Calu3 (cell line): ENCODE measurements at places on chromosomes 1 and 21. TPM values are rescaled to one million over a fixed set of nuclear protein-coding genes. Genes with fewer than 3 reads are reported as not detected.

The CLEC20A gene
- total RNA-seq, result not detected in 2 replicates

The TSPEAR gene
- not detected in 2 replicates for total RNA-seq

The KIF1B gene
- total RNA-seq, result 17.1 and 17.8 TPM in 2 replicates

The TRIM67 gene
- total RNA-seq, result 0.09 and 0.15 TPM in 2 replicates

- H3K27ac ChIP-seq, result no peak overlapping the region
- peaks cover 27% of the 10 kb centered on the region for H3K36me3 ChIP-seq
- no peak for DNase-seq
- no peaks in the 10 kb centered on the region for H3K27me3 ChIP-seq
- H3K4me1 ChIP-seq, result peaks cover 40% of the 10 kb centered on the region
- no peak overlapping the region for H3K4me3 ChIP-seq
Measured at GRCh38 chr1:64969305-64970046, 3.1 kb upstream of the JAK1 start.

DNA sequence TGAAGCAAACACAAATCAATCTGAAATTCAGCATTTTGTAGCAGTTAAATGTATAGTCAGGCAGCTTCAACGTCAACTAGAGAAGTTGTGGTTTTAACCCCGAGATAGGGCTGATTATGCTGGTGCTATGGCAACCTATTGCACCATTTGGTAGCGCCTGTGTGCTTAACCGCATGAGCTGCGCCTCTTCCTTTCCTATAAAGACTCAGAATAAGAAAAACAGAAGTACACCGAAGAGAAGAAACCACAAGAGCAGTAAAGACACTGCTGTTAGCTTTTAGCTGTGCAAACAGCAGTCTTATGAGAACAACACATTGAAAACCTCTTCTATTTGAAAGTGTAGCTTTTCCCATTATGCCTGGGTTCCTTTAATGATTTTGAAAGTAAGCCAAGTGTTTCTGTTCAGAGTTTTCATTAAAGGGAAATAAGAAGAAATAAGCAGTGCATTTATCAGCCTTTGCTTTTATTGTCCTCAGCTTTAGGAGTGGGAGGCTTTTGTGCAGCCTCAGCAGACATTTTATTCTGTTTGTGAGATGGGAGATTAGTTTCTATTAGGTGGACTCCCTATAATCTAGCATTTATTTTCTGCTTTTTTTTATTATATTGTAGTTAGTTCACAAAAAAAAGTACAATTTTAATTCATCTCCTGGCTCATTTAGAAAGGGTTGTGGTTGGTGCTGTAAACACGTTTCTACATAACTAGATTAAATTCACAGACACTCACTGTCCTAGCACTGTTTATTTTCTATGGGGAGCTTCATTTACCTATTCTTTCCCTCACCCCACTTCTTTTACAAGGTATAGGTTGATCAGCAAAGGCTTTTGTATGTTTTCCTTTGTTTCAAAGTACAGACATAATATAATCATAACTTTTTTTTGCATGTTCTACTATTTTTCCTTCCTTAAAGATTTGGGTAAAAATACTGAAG lies 43.3 kb downstream of the PTPRC start:
- DNase-seq, result peak; percentile 66
- H3K4me3 ChIP-seq, result peak overlapping the region; percentile 53
- no peaks in the 10 kb centered on the region for H3K36me3 ChIP-seq
- H3K4me1 ChIP-seq, result peaks cover 20% of the 10 kb centered on the region

DNA sequence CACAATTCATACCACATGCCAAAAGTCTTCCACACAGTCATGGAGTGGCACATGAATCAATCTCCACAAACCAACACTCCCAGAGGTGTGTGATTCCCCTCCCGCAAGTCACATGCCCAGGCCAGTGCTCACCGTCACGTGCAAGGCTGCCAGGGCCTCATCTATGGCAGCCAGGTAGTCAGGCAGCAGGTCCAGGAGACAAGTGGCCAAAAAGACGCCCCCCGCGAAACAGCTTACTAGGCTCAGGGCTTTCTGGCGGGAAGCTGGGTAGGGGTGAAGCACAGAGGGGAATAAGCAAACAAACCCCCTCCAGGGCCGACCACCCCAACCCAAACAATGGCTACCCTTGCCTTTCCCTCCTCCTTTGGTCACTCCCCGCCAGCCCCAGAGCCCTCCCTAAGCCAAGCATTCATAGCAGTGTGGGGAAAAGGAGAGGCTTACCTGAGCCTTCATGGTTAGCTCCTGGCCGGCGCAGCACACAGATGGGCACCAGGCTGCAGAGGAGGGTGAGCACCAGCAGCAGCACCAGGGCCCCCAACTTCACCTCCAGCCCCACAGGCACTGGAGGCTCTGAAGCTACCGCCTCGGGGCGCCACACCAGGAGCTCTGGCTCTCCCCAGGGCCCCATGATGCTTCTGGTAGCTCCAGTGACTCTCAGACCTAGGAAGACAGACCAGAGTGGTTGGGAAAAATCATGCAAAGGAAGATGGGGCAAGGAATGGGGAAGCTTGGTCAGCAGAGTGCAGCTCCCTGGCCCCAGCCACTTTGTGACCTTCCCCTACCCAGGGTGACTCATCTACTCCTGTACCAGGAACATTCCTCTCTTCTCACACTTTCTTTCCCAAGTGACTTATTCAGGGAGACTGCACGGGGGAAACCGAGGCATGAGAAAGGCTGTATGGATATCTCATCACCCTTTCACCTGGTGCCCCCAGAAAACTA lies 978 bp downstream of the SLC39A1 start:
- peaks cover 42% of the 10 kb centered on the region for H3K4me1 ChIP-seq
- H3K27ac ChIP-seq, result peak overlapping the region; percentile 79
- peak overlapping the region; percentile 79 for H3K4me3 ChIP-seq
- H3K36me3 ChIP-seq, result peaks cover 75% of the 10 kb centered on the region

GRCh38 chr1:231940701-231941100 lies 314.1 kb downstream of the DISC1 start:
- no peak overlapping the region for H3K4me3 ChIP-seq
- no peaks in the 10 kb centered on the region for H3K27me3 ChIP-seq
- DNase-seq, result no peak
- H3K36me3 ChIP-seq, result no peaks in the 10 kb centered on the region

GRCh38 chr1:237269938-237270337 lies 228.0 kb downstream of the RYR2 start:
- H3K27ac ChIP-seq, result no peak overlapping the region
- H3K4me1 ChIP-seq, result no peaks in the 10 kb centered on the region
- H3K36me3 ChIP-seq, result no peaks in the 10 kb centered on the region
- DNase-seq, result no peak
- H3K27me3 ChIP-seq, result no peaks in the 10 kb centered on the region
- H3K4me3 ChIP-seq, result no peak overlapping the region

DNA sequence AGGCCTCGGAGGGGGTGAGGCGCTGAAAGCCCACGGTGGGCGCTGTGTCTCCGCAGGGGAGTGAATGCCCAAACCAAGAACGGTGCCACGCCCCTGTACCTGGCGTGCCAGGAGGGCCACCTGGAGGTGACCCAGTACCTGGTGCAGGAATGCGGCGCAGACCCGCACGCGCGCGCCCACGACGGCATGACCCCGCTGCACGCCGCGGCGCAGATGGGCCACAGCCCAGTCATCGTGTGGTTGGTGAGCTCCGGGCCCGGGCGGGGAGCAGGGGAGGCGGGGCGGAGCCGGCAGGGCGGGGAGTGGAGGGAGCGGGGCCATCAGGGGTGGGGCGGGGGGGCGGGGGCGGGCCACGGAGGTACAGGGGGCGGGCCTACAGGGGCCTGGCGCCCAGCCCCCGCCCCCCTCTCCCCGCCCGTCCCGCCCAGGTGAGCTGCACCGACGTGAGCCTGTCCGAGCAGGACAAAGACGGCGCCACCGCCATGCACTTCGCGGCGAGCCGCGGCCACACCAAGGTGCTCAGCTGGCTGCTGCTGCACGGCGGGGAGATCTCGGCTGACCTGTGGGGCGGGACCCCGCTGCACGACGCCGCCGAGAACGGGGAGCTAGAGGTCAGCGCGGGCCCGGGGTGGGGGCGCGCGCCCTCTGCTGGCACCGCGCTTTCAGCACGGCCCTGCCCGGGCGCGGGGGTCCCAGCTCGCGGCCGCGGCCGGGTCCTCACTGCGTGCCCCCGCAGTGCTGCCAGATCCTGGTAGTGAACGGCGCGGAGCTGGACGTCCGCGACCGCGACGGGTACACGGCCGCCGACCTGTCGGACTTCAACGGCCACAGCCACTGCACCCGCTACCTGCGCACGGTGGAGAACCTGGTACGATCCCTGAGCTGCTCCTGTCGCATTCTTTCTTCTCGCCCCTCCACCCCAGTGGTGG lies 15.9 kb downstream of the ESPN start:
- H3K4me1 ChIP-seq, result no peaks in the 10 kb centered on the region
- peak; percentile 75 for DNase-seq
- H3K36me3 ChIP-seq, result no peaks in the 10 kb centered on the region
- no peak overlapping the region for H3K27ac ChIP-seq
- H3K27me3 ChIP-seq, result peaks cover 32% of the 10 kb centered on the region

- no peak overlapping the region for H3K27ac ChIP-seq
- no peaks in the 10 kb centered on the region for H3K4me1 ChIP-seq
- no peak for DNase-seq
- H3K27me3 ChIP-seq, result peaks cover 9% of the 10 kb centered on the region
- H3K4me3 ChIP-seq, result no peak overlapping the region
Measured at GRCh38 chr1:240508950-240509349, 103.0 kb downstream of the GREM2 start.

DNA sequence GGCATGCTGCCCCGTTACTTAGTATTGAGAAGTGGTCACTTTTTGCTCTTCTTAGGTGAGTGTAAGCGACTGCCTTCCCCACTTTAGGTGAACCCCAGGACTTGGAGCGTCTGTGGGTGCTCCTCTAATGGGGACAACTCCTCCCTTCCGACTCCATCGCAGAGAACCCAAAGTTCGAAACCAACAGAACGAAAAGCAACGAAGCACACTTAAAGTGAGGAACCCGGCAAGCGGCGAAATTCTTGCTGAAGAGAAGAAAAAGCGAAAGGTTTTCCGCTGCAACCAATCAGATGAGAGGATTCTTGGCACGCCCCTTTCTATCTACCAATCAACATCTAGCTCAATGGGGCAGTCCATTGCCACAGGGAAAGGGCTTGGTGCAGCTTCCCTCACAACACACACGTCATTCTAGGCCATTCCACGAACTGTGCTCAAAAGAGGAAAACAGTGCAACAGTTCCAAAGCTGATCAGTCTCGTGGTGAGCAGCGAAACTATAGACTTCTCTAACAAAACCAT lies 709 bp upstream of the SUCO start:
- H3K4me1 ChIP-seq, result peaks cover 35% of the 10 kb centered on the region
- DNase-seq, result peak; percentile 90
- H3K27ac ChIP-seq, result peak overlapping the region; percentile 99

- no peak overlapping the region for H3K4me3 ChIP-seq
- peaks cover 25% of the 10 kb centered on the region for H3K27me3 ChIP-seq
- no peak overlapping the region for H3K27ac ChIP-seq
- peaks cover 23% of the 10 kb centered on the region for H3K36me3 ChIP-seq
- H3K4me1 ChIP-seq, result peaks cover 16% of the 10 kb centered on the region
- no peak for DNase-seq
Measured at GRCh38 chr1:202815120-202815519, 4.4 kb downstream of the PCAT6 start.

DNA sequence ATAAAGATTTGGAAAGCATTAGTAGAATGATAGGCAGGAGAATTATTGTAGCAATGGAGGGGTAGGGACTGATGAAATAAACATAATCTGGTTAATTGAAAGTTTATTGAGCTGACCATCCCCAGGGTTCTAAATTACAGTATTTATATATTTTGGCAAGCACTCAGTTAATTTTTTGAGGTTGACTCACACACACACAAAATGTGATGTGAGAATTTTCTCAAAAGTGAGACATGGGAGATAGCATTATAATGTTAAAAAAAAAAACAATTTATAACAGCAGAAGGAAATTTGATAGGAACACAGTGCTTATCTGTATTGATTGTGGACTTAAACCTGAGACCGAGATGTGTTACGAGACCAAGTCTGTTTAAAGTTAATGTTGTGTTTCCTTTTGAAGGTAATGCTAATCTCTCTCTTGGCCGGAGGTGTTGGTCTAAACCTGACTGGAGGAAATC lies 24.6 kb downstream of the TRIM45 start:
- peaks cover 7% of the 10 kb centered on the region for H3K36me3 ChIP-seq
- no peak overlapping the region for H3K4me3 ChIP-seq
- H3K27me3 ChIP-seq, result no peaks in the 10 kb centered on the region
- DNase-seq, result no peak
- no peaks in the 10 kb centered on the region for H3K4me1 ChIP-seq
- H3K27ac ChIP-seq, result no peak overlapping the region

- no peaks in the 10 kb centered on the region for H3K4me1 ChIP-seq
- DNase-seq, result no peak
- H3K27ac ChIP-seq, result no peak overlapping the region
- no peaks in the 10 kb centered on the region for H3K36me3 ChIP-seq
- H3K27me3 ChIP-seq, result no peaks in the 10 kb centered on the region
Measured at GRCh38 chr1:75237316-75237715, 103.1 kb downstream of the LHX8 start.

DNA sequence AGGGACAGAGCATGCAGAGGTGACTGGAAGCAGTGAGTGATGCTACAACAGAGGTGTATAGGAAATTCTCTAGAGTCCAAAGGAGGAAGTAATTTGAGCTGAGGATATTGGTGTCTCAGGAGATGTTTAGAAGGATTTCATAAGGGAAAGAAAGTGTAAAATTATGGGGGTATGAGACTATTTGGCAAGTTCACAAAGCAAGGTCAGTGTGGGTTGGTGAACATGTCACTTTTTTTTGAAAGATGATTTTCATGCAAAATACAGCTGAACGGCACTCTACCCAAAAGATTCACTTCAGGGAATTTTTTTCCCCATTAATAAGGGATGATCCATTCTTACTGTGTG lies 24.1 kb downstream of the HMGCS2 start:
- H3K4me1 ChIP-seq, result peaks cover 10% of the 10 kb centered on the region
- no peak overlapping the region for H3K4me3 ChIP-seq
- no peaks in the 10 kb centered on the region for H3K27me3 ChIP-seq
- DNase-seq, result no peak
- peaks cover 41% of the 10 kb centered on the region for H3K36me3 ChIP-seq
- peak overlapping the region; percentile 15 for H3K27ac ChIP-seq

GRCh38 chr1:24796524-24796923 lies 51.3 kb downstream of the CLIC4 start:
- H3K36me3 ChIP-seq, result no peaks in the 10 kb centered on the region
- DNase-seq, result no peak
- H3K4me3 ChIP-seq, result no peak overlapping the region
- H3K4me1 ChIP-seq, result peaks cover 16% of the 10 kb centered on the region

- no peak overlapping the region for H3K4me3 ChIP-seq
- peak overlapping the region; percentile 34 for H3K27ac ChIP-seq
- no peaks in the 10 kb centered on the region for H3K27me3 ChIP-seq
- H3K36me3 ChIP-seq, result peaks cover 28% of the 10 kb centered on the region
- no peak for DNase-seq
- H3K4me1 ChIP-seq, result peaks cover 30% of the 10 kb centered on the region
Measured at GRCh38 chr21:41956926-41957729, 3.3 kb upstream of the C2CD2 start.

DNA sequence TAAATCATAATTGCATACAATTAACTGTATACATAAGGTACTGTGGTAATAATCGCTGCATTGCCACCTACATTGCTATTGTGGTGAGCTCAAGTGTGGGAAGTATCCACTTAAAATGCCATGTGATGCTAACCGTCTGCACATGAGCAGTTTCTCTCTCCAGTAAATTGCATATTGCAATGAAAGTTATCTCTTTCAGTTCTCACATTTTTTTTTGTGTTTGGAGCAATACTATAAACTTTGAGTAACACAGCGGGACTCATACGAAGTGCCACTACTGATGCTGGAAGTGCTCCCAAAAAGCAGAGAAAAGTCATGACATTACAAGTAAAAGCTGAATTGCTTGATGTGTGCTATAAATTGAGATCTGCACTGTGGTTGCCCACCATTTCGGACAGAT lies 38.5 kb downstream of the DISC1 start:
- no peaks in the 10 kb centered on the region for H3K36me3 ChIP-seq
- H3K4me3 ChIP-seq, result no peak overlapping the region
- no peaks in the 10 kb centered on the region for H3K4me1 ChIP-seq
- no peak overlapping the region for H3K27ac ChIP-seq
- H3K27me3 ChIP-seq, result no peaks in the 10 kb centered on the region
- no peak for DNase-seq
